Stimulated activated CD8-positive, alpha-beta memory T cell treated with anti-CD3 and anti-CD28 coated beads, Interleukin-4, amount 100 ng/mL, for 1 hour (primary cell): ENCODE measurements at places on chromosomes 6 and 20.

DNA sequence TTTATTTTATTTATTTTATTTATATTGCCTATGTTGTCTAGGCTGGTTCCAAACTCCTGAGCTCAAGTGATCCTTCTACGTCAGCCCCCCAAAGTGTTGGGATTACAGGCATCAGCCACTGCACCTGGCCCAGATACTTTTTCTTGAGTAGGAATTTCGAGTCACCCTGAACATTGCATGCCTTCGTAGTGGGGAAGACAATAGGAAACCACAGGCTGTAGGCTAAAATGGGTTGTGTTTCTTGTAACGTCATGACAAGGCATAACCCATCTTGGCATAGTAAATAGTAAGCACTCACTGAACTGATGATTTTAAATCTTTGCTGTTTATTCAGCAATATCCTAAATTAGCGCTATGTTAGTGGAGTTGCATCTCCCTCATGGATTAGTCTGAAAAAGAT is 34.9 kb downstream of the PTPN1 start:
- no peak for DNase-seq

DNA sequence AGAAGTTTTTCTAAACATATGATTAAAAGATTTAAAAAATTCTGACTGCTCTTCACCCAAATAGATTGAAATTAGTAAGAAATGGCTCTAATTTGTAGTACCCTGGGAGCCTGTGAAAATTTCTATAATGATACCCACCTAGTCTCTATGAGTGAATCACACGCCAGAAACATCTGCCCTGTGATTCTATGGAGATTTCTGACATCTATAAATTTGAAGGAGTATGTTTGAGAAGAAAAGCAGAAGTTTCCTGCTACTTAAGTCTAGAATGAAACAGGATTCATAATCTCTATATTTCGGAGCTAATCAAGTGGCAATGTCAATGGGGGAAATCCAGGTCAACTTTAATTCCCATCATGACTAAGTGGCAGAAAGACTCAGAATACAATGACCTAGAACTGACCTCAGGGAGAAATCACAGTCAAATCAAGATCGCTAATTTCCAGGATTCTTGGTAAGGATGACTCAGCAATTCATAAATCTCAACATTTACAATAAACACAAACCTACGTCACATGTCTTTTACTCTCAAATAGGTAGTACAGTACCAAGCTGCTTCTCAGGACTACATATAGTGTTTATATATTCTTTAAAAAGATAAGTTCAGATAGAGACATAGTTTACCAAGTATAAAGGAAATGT is 186.2 kb upstream of the TNFAIP3 start:
- no peak for DNase-seq

- DNase-seq: peak; percentile 34
These were observed 37.1 kb upstream of the GRM4 start for GRCh38 chr6:34182751-34183531.

DNA sequence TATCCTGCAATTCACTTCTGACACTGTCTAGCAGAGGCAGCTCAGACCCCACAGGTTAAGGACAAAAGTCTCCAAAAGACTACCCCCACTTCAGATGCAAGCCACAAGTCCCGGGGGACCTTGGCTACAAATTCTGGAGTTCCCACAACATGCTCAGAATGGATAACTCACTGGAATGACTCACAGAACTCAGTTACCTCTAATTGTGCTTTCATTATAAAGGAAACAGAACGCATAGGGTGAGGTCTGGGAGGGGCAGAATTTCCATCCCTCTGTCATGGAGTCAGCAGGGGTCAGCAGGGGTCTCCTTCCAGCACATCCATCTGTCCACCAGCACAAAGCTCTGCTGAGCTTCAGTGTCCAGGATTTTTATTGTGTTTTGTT is 184.2 kb downstream of the CDH4 start:
- DNase-seq: no peak

- DNase-seq: no peak
These were observed at the start of gene SAMD5 for GRCh38 chr6:147508042-147508865. Gene SAMD5 (plus strand): TSS chr6:147508690. CDS start chr6:147508929, 239 bp downstream.

- DNase-seq: no peak
These were observed 141.1 kb downstream of the CEBPB start for GRCh38 chr20:50331469-50332363.

DNA sequence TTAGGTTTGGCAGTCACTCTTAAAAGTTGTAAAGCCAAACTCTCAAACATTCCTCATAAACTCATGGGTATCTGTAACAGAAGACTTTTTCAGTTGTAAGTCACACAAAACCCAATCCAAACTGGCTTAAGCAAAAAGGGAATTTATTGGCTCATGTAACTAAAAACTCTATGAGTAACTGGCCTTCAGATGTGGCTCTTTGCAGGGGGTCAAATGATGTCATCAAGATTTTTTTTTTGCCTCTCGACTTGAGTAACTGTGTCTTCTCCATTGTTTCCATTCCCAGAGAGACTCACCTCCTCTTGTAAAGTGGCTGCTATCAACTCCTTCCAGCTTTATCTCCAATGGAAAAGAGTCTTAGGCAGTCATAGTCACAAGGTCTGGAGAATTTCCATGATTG is 645.0 kb downstream of the DHX35 start:
- DNase-seq: no peak

- no peak for DNase-seq
These were observed 139.3 kb upstream of the SNX9 start for GRCh38 chr6:157683707-157684106.

- no peak for DNase-seq
These were observed 30.8 kb downstream of the BNIP5 start for GRCh38 chr6:36305885-36306284.

GRCh38 chr20:20210327-20210726 is 157.6 kb upstream of the INSM1 start:
- no peak for DNase-seq

- DNase-seq: no peak
These were observed 6.1 kb downstream of the COL21A1 start for GRCh38 chr6:56241124-56241802.

DNA sequence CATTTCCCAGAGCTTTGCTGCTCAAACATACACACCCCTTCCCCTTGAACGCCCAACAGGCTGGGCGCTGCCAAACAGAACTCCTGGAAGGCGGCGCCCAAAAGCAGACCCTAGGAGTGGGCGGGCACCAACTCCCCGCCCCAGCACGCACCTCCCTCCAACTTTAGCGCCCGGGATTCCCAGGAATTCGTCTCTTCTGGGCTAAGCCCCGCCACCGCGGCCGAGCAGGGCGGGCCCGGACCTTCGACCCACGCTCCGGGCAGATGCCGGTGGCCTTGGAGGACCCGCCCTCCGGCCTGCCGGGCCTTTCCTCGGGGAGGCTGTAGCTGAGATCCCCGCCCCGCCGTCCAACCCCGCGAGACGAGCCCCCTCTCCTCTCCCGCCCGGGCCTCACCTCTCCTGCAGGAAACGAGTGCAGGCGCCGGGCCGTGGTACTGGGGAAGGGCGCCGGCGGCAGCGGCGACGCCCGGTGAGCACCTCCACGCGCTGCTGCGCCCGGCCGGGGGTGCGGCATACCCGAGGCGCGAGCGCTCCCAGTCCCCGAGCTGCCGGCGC is 659 bp downstream of the MCUR1 start:
- DNase-seq: no peak

DNA sequence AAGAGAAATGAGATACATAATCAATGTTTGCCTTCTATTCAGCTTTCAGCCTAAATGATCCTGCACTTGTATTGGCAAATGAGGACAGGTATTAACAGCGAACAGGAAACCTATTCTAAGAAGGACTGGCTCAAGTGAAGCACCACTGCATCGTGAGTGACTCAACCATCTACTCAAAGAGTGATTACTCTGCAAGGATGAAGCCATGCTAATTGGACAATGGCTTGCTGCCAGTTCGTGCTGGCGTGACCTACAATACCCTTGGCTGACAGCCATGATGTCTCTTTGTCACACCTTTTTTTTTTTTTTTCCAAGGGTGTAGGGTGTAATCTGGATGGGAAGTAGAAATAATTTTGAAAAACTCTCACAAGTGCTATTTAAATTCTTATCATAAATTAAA is 104.9 kb downstream of the GJA10 start:
- no peak for DNase-seq

- DNase-seq: no peak
These were observed 106.4 kb downstream of the GMPR start for GRCh38 chr6:16344756-16345155.

DNA sequence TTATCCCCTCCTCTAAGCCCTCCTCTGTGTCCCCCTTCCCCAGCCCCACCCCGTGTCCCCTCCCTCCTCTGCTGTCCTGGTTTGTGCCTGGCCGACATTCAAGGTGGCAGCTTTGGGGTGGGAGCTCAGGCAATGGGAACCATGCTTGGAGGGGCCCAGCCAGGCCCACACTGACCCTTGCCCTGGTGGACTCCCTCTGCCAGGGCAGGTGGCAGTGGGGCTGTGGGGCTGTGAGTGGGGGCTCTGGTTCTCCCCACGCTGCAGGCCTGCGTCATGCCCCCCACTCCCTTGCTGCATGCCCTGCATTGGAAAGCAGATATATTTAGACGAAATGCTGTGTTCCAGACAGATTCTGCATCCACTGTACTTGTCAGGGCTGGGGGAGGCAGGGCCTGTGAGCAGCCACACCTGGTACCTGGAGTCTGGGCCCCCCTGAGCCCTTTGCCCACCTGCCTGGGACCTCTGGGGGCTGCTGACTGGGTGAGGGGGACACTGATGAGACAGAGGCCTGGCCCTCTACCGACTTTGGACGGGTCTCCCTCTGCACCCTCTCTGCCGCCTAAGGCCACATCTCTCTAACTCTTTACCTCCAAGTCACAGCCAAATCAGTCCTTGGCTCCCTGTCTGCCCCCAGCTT is 14.2 kb downstream of the DLGAP4 start:
- DNase-seq: no peak

DNA sequence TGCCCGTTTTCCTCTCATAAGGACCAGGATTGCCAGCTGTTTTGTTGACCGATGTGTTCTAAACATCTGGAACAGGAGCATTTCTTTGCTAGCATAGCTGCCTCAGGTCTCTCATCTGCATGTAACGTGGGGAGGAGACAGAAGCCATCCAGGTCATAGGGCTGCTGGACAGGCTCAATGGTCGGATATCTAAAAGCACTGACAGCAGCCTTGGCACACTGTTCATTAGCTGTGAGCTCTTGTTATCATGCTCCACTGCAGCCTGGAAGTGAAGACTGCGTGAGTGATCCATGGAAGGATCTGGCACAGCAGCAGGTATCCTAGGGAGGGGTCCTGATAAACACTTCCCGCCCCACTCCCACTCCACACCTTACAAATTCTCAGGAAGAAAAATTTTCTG is 175.3 kb downstream of the LRFN2 start:
- no peak for DNase-seq

DNA sequence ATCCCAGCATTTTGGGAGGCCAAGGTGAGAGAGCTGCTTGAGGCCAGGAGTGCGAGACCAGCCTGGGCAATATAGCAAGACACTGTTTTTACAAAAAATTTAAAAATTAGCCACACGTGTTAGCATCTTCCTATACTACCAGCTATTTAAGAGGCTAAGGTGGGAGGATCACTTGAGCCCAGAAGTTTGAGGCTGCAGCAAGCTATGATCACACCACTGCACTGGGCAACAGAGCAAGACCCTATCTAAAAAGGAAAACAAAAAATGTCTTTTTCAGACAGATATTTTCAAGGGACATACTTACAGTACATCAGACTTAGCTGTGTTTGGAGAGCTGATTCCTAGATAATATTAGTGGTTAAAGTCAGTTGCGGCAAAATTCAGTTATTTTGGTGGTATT is 72.9 kb upstream of the XRN2 start:
- no peak for DNase-seq

- no peak for DNase-seq
These were observed 47.8 kb downstream of the CEP43 start for GRCh38 chr6:167046861-167047495.

- DNase-seq: no peak
These were observed 12.2 kb upstream of the SLC17A2 start for GRCh38 chr6:25942561-25943147.

DNA sequence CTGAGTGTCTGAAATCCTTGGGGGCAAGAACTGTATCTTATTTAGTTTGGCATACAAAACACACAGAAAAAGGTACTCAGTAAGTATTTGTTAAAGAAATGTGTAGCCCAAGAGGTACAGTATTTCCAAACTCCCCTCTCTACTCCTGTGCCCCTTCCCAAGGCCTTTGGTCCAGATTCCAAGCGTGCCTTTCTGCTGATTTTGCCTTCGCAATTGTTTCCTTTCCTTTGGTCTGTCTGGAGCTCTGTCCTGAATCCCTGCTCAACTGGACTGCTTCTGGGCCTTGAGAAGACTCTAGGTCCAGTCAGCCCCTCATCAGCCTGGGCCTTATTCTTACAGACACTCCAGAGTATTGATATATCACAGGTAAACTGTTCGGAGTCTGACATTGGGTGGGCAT is 122.2 kb upstream of the SYNCRIP start:
- no peak for DNase-seq

- DNase-seq: no peak
These were observed 56.3 kb upstream of the EYA4 start for GRCh38 chr6:133184798-133185372.

- DNase-seq: no peak
These were observed 1.6 kb downstream of the PXDC1 start for GRCh38 chr6:3749977-3750316.

GRCh38 chr6:119256392-119256791 is 93.2 kb downstream of the MAN1A1 start:
- DNase-seq: no peak

DNA sequence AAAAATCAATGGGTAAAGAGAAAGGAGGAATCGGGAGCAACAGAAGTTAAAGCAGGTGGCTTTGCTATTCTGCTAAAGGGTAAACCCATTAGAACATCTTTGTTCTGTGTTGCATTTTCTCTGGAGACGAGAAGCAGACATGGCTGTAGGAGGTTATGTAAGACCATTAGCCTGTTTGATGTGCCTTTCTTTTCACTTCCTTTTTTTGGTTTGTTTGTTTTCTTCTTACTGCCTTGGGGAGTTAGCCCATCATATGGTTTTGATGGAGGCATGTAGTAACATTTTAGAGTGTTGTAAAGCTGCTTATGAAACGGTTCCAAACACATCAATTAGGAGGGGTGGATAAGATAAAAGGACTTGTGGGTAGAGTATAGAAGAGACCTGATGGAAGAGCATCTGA is 131.0 kb downstream of the DOK5 start:
- DNase-seq: no peak

DNA sequence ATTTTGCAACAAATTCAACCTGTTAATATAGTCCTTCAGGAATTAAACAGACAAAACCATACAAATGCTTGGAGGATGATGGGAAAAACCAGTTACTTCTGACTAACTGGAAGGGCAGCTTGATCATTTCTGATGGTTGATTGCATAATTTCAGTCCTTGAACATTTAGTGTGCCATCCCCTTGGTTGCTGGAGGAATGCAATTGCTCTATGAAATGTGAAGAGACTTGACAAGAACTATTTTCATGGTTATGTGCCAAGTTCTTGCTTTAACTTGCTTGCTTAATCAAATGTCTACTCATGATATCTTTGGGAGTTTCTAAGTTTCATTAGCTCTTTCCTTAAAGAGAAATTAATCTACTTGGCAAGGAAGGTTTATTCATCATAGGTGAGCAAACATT is 45.2 kb downstream of the ANKEF1 start:
- DNase-seq: no peak

GRCh38 chr6:137188855-137189254 is 15.4 kb upstream of the IL22RA2 start:
- no peak for DNase-seq
